Ureter (tissue), 1 donor: ENCODE measurements at places on chromosomes 3 and 15.

- no peak for DNase-seq
Measured at GRCh38 chr3:128709038-128709437, 16.9 kb upstream of the RAB7A start.

GRCh38 chr15:56215769-56216168 lies 27.9 kb downstream of the RFX7 start:
- no peak for DNase-seq

DNA sequence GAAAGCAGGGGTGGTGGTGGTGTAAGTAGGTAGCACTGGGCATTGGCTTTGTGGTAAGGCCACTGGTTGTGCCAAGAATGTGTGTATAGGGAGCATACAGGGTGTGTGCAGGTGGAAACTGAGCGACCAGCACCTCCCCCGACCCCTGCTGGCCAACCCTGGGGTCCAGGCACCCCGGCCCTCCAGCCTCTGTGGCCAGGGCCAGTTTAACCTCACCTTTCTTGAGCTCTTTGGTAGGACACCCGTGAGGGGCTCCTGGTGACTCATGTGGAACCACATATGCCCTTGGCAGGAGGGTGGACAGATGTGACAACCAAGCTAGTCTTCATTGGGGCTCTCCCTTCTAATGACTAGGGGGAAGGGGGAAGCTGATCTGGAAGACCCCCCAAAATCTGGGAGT lies 19.5 kb downstream of the SHF start:
- no peak for DNase-seq

GRCh38 chr3:27971600-27971999 lies 249.5 kb upstream of the EOMES start:
- no peak for DNase-seq

DNA sequence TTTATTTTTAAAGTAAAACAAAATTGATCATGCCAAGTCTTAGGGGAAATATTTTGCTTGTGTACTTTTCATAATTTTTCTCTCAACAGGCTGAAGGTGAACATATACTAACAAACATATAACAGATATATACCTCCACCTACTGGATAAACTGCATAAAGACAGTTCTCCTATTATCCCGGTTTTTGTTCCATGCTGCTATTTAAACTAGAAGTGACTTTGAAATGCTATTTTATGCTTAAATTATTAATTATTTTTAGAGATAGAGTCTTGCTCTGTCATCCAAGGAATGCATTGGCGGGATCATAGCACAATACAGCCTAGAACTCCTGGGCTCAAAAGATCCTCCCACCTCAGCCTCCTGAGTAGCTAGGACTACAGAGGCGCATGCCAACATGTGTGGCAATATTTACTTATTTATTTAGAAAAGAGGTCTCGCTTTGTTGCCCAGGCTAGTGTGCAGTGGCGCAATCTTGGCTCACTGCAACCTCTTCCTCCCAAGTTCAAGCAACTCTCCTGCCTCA lies 49.8 kb downstream of the ST3GAL6 start:
- DNase-seq = no peak

GRCh38 chr3:77271306-77271705 lies 231.4 kb downstream of the ROBO2 start:
- no peak for DNase-seq

GRCh38 chr15:101062063-101062462 lies 142.9 kb downstream of the LRRK1 start:
- DNase-seq = peak; percentile 31

DNA sequence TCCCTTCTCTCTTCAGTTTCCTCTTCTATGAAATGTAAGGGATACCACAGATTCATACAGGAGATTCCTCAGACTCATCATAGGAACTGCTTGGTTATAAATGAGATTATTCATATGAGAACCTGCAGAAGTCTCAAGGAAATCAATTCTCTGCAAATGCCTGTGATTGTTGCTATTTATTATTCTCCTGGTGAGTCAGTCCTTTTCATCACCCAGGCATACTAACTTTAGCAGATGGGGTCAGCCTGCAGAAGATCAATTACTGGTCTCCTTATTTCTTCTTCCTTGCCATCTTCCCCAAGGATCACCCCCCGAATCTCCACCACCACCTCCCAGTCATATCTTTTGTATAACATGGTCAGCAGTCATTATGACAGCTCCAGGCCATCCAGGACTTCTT lies 53.8 kb upstream of the DCP1A start:
- no peak for DNase-seq

GRCh38 chr15:43776101-43776717 lies 557 bp downstream of the ELL3 start:
- DNase-seq = peak; percentile 50

GRCh38 chr3:147574621-147575020 lies 165.5 kb downstream of the ZIC1 start:
- no peak for DNase-seq
